ENCODE measurements at places on chromosomes 7 and 10.

DNA sequence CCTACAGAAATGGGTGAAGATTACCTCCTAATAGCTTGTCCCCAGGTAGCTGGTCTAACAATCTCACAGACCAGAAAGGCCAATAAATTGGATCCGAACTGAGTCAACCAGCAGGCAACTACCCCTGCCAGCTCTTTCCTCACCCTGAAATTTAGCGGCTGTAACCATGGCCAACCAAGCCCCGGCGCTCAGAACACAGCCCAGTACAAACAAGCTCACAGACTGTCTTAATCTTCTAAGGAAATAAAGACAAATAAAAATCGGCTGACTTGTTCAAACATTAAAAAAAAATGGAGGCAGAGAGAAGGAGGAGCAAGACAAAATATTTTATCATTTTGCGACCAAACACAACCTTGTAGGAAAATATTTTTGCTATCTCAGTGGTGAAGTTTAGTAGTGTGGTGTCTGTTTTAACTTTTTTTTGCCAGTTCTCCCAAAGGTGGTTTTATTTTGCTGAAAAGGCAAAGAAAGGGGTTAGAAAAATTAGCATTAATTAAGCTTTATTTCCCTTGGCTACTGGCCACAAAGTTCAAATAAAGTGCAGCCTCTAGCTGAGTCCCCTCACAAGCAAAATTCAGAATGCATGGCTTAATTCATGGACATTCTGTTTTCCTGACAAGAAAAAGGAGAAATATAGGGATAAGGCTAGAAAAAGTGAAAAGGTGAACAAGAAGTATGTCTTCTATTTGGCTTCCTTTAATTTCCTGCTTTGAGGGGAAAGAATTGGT is 313.0 kb upstream of the NPVF start:
- DNase-seq = no peak

DNA sequence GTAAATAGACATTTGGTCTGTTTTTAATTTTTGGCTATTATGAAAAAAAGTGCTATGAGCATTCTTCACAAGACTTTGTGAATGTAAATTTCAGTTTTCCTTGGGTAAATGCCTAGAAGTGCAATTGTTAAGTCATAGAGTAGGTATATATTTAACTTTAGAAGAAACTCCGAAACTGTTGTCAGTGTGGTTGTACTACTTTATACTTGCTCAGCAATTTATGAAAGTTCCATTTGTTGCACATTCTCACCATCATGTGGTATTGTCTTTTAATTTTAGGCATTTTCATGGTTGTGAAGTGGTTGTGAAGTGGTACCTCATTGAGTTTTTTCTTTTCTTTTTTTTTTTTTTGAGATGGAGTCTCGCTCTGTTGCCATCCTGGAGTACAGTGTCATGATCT is 60.0 kb downstream of the TYW1 start:
- DNase-seq = no peak

DNA sequence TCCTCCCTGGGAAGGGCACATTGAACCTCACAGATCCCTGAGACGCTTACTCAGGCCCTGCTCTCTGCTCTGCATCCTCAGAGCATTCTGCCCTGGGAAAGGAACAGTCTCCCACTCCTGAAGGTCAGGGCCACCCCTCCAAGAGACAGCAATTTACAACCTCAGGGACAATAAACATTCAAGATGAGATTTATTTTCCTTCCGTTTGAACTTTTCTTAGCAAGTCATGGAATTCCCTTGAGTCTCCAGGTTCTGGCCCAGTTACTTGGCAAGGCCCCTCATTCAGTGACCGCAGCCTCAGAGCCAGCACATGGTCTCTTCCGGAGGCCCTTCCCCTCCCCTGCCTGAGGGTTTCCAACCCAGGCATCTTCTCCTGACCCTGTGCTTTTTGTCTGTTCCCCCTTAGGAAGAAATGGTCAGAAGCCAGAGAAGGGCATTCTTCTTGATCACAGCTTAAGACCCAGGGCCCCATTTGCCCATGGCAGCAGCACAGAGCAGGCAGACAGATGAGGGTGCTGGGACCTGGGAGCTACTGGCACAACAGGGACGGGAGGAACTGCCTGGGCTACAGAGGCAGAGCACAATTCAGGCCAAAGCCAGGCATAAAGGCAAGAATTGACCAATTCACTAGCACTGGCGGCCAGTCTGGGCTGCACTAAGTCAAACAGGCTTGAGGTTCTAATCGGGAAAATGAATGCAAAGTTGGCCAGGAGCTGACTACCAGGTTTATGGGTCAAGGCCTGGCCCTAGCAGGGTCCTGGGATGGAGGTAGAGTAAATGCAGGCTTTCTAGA is 56.7 kb downstream of the VSTM4 start:
- DNase-seq = no peak

- DNase-seq = peak; percentile 44
Observed at GRCh38 chr10:133442191-133442966, 11.4 kb upstream of the SCART1 start.

DNA sequence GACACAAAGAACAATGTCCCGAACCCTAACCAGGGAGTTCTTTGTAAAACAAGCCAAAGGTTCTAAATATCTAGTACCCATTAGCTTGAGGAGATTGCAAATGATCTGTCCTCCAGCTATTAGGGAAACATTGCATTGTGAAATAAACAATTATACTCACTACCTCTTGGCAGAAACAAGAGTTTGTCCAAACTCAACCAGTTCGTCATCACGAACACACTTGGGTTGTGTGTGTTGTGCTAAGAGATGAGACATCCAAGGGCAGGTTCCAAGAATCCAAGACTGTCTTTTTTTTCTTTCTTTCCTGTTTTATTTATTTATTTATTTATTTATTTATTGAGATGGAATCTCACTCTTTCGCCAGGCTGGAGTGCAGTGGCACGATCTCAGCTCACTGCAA is 793.1 kb upstream of the AUTS2 start:
- no peak for DNase-seq

DNA sequence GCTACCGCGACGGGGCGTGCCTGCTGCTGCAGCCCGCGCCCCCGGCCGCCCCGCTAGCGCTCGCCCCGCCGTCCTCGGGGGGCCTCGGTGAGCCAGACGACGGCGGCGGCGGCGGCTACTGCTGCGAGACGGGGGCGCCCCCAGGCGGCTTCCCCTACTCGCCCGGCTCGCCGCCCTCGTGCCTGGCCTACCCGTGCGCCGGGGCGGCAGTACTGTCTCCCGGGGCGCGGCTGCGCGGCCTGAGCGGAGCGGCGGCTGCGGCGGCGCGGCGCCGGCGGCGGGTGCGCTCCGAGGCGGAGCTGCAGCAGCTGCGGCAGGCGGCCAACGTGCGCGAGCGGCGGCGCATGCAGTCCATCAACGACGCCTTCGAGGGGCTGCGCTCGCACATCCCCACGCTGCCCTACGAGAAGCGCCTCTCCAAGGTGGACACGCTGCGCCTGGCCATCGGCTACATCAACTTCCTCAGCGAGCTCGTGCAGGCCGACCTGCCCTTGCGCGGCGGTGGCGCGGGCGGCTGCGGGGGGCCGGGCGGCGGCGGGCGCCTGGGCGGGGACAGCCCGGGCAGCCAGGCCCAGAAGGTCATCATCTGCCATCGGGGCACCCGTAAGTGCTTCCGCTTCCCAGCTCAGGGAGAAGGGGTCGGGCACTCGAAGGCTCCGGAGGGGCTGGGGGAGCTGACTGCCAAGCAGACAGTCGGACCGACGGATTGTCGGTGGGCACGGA is 761 bp downstream of the PTF1A start:
- no peak for DNase-seq

- DNase-seq = peak; percentile 93
Observed at GRCh38 chr7:100483090-100483721, 521 bp upstream of the NYAP1 start.

DNA sequence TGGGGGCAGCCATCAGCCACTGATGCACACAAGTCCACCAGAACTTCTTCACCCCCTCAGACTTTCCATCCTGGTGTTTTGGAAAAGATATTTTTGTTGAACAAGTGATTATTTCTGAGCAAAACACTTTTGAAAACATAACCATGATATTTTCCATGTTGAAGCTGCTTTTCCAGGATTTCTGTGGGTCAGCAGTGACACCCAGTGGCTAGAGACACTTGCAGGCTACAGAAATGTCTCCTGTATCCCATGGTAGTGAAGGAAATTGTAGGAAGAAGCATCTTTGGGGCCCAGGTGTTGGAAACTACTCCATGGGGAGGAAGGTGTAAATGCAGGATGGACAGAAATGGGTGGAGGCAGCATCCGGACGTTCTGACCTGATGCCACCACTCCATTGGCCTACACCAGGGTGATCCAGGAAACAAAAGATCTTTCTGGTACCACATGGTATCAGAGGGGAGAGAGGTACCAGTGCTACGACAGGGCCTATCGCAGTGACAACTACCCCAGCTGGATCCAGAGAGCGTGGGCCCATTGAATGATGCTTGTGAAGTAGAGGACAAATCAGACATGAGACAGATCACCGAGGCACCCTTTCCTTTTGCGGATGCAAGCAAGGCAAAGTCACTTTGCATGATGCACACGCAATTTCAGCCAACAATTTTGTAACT is 111.7 kb upstream of the COBL start:
- DNase-seq = no peak

GRCh38 chr7:159015454-159016410 is 128.9 kb downstream of the VIPR2 start:
- DNase-seq = no peak

DNA sequence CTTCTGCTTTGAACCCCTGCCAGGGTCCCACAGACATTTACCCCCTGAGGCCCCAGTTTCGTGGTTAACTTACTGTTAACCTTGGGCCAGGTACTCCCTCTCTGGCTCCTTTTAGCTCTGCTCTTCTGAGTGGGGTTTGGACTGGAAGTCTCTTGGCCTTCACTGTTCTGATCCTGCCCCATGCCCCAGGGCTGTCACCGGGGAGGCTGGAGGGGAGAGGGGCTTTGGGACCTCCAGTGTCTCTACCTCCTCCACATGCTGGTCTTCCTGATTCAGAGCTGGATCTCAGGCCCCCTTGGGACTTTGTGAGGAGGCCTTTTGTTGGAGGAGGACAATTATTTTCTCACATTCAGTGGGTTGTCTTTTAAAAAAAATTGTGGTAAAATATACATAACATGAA is 12.7 kb upstream of the PALD1 start:
- DNase-seq = no peak

DNA sequence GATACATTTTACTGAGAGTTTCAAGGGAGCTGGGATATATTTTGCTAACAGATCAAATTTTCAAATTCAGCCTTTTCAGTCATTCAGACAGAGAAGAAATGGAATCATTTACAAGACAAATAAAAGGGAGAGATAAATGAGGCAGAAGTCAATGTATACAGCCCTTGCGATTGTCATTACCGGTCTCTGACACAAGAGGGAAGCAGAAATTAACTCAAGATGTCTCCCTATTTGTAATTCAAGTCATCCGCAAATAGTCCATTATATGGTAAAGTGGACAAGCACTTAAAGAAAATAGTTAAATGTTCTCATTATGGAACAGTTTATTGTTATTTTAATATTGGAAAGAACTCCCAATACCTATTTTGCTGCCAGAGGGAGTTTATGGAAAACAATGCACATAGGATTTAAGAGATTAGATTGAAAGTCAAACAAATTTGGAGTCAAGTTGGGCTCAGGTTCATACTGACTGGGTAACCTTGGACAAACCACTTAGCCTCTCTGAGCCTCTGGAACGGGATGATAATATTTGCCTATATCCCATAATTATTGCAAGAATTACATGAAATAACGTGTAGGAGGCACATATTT is 89.3 kb upstream of the PRKCQ start:
- no peak for DNase-seq

- DNase-seq = no peak
Observed at GRCh38 chr7:158861004-158861787, 4.8 kb downstream of the DYNC2I1 start.

GRCh38 chr10:125363791-125364190 is 203.4 kb upstream of the CTBP2 start:
- no peak for DNase-seq

DNA sequence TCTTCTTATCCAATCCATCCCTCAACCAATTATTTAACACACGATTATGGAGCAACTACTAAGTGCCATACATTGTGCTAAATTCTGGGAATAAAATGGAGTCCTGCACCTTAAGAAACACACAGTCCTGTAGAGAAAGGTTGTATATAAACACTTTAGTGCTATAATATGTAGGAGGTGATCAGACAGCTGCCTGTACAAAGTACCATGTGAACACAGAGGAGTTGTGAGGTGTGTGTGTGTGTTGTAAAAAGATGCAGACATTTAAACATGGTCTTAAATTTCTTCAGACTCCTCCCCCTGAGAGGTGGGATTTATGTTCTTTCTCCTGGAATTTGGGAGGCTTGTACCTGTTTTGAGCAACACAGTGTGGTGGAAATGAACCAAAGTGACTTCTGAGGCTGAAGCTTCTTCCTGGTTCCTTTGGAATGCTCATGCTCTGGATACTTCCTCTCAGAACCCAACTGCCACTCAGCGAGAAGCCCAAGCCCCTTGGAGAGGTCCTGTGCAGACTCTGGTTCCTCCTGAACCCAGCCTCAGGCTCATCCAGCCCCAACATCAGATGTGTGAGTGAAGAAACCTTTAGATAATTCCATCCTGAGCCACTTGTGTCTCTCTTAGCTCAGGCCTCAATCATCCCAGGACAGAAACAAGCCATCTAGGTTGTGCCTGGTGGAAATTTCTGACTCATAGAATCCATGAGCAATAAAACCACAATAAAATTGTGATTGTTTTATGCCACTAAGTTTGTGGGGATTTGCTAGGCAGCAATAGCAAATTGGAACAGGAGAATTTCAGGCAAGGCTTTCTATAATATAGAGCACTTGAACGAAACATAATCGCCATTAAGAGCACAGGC is 161.2 kb upstream of the FAM3C start:
- no peak for DNase-seq

DNA sequence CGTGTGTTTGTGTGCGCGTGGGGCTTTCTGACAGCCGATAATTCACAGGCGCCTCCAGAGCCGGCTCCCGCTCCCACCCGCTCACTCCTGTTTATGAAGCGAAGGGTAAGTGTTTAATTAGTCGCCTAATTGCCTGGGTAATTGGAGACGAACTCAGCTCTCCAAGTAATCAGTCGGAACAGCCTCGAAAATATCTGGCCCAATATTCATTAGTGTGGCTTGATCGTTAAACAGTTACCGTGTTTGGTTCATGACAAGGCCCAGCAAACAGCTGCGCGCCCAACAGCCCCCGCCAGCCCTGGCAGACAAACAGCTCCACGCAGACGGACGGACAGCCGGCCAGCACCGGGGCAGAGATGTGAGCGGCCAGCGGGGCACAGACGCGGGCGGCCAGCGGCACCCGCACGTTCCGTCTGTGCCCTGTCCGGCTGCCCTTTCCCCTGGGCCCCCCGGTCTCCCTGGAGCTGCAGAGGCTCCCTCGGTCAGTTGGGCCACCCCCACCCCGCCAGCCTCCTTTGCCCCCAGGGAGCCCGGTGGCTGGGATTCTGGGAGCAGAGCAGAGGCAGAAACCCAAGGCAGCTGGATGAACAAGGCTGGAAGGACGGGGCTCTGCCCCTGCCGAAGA is 98.2 kb downstream of the UNCX start:
- DNase-seq = no peak

DNA sequence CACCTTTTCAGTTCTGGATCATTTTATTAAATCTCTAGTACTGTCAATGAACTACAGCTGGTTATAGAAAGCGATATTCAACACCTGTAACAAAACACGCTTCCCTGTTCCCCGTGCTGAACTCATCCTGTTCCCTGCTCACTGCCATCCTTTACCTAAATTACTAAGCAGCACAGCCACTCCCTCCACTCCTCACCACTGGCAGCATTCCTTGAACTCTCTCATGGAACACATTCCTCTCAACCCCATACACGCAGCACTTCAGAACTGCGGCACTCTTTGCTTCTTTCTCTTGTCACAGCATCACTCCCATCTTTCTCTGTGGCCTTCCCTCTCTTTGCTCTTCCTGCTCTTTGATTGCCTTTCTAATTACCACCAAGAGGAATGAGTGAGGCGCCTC is 27.4 kb downstream of the RELN start:
- no peak for DNase-seq
